Activated T-helper 2 cell treated with anti-CD3 and anti-CD28 coated beads, Interferon-gamma antibody, Interleukin-2, Interleukin-4, amounts not matched to agents 10 μg/mL and 5 μg/mL and 100 μg/mL, durations not matched to agents 14 hours and 24 hours and 36 hours (primary cell): ENCODE measurements at places on chromosomes 7 and 10.

- no peaks in the 10 kb centered on the region for H3K27me3 ChIP-seq
- DNase-seq = no peak
- no peaks in the 10 kb centered on the region for H3K4me1 ChIP-seq
- no peak overlapping the region for H3K27ac ChIP-seq
These were observed 406.8 kb downstream of the TCERG1L start for GRCh38 chr10:130904676-130905075.

- peaks cover 6% of the 10 kb centered on the region for H3K36me3 ChIP-seq
- no peak overlapping the region for H3K27ac ChIP-seq
- no peaks in the 10 kb centered on the region for H3K27me3 ChIP-seq
- no peak overlapping the region for H3K4me3 ChIP-seq
- no peak for DNase-seq
These were observed 15.5 kb upstream of the MICALL2 start for GRCh38 chr7:1474736-1475135.

GRCh38 chr7:69860941-69861622, 262.8 kb downstream of the AUTS2 start:
- H3K36me3 ChIP-seq = no peaks in the 10 kb centered on the region
- H3K4me1 ChIP-seq = no peaks in the 10 kb centered on the region
- no peaks in the 10 kb centered on the region for H3K27me3 ChIP-seq
- H3K27ac ChIP-seq = no peak overlapping the region
- no peak overlapping the region for H3K4me3 ChIP-seq
- DNase-seq = no peak

GRCh38 chr10:16360001-16360400, 76.8 kb upstream of the PTER start:
- H3K27ac ChIP-seq = no peak overlapping the region
- DNase-seq = no peak
- no peaks in the 10 kb centered on the region for H3K4me1 ChIP-seq
- H3K4me3 ChIP-seq = no peak overlapping the region

- H3K27me3 ChIP-seq = no peaks in the 10 kb centered on the region
- H3K36me3 ChIP-seq = no peaks in the 10 kb centered on the region
- no peaks in the 10 kb centered on the region for H3K4me1 ChIP-seq
- H3K27ac ChIP-seq = no peak overlapping the region
These were observed 1634.5 kb upstream of the LRRTM3 start for GRCh38 chr10:65291286-65291685.

DNA sequence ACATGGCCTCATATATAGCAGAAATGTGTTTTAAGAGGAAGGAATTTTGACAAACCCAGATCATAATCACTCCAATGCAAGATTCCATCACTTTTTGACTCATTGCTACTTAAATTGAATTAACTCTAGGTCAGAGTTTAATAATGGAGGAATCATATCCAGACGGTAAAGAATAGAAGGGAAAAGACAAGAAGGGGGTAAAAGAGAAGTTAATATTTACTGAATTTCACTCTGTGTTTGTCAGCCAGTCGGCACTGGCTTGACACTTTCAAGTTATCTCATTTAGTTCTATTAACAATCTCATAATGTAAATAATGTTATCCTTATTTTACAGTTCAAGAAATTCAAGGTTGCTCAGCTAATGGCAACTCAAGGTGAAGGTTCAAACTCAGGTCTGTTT, 147.5 kb downstream of the SEMA3A start:
- H3K27ac ChIP-seq = no peak overlapping the region
- H3K27me3 ChIP-seq = peaks cover 3% of the 10 kb centered on the region
- no peak for DNase-seq
- H3K4me1 ChIP-seq = no peaks in the 10 kb centered on the region
- no peaks in the 10 kb centered on the region for H3K36me3 ChIP-seq

- no peak for DNase-seq
- peaks cover 3% of the 10 kb centered on the region for H3K4me1 ChIP-seq
- H3K4me3 ChIP-seq = no peak overlapping the region
- H3K27me3 ChIP-seq = peaks cover 13% of the 10 kb centered on the region
These were observed 21.0 kb upstream of the ASB15 start for GRCh38 chr7:123580406-123581161.
